ENCODE measurements at places on chromosomes 12 and 14.

GRCh38 chr14:62934439-62934838, 110.8 kb downstream of the KCNH5 start:
- DNase-seq = no peak

DNA sequence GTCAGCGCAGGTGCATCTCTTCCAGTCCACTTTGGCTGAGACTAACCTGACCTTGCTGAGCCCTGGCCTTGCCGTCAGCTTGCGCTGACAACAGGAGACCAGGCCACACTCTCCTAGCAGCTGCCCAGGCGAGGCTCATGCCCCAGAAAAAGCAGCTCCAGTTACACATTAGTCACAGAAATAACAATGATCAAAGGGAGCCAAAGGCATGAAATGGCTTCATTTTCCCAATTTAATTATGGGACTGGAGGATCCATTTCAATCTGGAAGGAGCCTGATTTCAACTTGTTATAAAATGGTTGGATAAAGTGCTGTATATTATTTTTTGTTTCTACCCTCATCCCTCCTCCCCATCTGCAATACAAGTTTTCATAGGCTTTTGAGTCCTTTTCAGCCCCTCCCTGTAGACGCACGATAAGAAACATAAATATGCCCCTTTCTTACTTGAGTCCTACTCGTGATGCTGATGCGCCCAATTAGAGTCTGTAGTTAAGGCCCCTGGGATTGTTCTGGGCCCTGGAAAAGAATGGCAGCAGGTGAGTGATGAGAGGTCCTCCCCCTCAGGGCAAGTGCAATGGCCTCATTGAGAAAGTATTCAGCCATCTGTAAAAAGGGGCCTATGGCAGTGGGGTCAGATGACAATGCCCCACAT, 376.0 kb downstream of the C12orf75 start:
- DNase-seq = no peak

DNA sequence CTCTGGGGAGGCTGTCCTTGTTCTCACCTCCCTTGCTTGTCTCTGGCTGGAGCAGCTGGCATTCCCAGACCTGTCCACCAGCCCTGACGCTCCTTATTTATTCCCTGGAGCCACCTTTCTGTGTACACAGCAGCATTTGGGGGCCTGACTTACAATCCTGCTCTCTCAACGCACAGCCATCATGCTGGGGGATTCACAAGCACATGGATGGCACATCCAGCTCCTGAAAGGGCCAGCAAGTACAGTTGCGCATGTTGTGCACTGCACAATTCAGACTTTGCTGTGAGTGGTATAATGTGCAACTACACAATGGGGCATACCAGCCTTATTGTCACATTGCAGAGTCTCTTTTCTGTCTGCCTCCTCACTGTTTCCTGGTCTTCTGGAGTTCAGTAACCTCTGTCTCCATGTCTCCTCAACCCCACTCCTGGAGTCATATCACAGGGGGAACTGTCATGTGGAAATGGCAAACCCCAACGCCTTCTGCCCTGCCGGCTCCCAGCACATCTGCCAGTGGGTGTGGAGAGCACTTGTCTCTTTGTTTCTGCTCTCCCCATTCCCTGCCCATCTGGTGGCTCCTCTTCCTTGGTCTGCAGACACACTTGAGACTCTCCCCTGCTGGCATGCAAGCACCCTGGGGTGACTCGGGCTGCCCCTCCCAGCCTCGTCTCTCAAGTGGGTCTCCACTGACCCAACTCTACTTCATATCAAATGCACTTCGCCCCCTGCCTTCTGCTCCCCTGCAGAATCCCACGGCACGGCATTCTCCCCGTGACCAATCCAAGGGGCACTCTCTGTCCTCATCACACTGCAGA, 41.2 kb upstream of the MEG3 start:
- DNase-seq = no peak

GRCh38 chr14:99314623-99315022, 42.6 kb upstream of the BCL11B start:
- no peak for DNase-seq

DNA sequence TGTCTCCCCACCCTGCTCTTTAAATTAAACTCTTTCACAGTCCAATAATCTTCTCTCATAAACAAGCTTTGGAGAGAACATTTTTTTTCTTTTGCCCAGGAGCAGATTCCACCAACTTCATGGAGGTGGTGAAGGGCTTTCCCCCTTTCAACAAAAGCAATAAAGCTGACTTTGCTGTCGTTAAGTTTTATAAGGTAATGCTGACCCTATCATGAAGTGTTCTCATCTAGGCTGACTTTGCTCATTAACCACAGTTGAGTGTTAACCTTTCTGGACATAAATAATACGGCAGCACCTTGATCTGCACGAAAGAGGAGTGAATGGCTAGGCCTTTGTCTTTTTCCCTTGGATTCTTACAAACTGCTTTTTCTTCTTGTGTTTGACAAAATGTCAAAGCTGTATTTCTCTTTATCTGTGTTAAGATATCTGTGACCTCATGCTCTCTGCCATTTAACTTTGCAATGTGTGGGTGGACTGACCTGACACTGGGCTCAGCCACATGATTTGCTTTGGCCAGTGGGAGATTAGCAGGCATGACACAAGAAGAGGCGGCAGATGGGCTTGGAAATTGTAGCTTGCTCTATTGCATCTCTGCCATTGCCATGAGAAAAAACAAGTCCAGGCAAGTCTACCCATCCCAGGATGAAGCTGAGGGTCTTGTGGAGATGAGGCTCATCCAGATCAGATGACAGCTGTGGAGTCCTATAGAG, 470.9 kb upstream of the CCDC196 start:
- no peak for DNase-seq

- DNase-seq = no peak
Observed at GRCh38 chr12:81206429-81206828, 128.6 kb downstream of the ACSS3 start.
